KBM-7 (cell line): ENCODE measurements at places on chromosomes 16 and 17.
A peak's percentile ranks its signal among the peaks of the same experiment; 100 is the strongest.

GRCh38 chr17:48488548-48489106 lies 42.2 kb downstream of the HOXB1 start:
- DNase-seq = peak; percentile 86

DNA sequence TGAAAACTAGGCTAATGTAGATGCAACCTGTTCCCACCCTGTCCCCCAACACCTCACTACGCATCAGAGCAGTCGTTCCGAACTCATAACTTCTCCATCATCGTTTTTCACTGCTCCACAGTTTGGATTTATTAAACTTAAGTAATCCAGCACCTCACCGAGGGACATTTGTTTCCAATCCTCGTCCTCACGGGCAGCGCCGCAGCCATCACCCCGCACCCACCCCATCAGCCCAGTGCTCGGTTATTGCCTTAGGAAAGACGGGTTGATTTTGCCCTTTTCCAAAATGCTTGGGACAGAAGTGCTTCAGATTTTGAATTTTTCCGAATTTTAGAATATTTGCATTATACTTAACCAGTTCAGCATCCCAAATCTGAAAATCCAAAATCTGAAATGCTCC lies 71.0 kb upstream of the DOC2B start:
- DNase-seq = no peak

GRCh38 chr16:88405216-88406060 lies 22.7 kb downstream of the ZNF469 start:
- no peak for DNase-seq

GRCh38 chr16:57966986-57967385 lies 3.9 kb downstream of the CNGB1 start:
- no peak for DNase-seq

DNA sequence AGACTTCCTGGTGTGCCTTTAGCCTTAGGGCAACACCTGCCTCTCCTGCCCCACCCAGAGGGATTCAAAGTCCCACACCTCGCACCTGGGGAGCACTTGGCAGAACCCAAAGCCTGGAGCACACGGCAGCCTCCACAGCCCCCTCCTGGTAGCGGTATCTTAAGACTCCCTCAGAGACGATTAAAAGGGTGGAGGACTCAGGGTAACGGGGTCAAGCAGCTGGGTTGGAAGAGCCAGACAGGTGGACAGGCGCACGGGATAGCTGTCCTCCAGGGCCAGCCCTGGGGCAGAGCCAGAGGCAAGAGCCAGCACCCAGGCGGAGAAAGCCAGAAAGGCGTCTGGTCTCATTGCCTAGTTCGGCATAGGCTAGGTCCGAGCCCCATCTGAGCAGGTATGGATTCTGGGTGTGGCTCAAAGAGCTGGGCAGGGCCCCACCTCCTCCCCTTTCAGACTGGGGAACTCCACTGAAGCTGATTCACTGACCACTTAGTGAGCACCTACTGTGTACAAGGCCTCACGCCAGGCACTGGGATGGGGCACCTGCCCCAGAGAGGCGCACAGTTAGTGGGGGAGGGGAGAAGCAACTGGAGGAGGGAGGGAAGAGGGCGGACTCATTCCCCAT lies 55.0 kb upstream of the MEAK7 start:
- DNase-seq = no peak

DNA sequence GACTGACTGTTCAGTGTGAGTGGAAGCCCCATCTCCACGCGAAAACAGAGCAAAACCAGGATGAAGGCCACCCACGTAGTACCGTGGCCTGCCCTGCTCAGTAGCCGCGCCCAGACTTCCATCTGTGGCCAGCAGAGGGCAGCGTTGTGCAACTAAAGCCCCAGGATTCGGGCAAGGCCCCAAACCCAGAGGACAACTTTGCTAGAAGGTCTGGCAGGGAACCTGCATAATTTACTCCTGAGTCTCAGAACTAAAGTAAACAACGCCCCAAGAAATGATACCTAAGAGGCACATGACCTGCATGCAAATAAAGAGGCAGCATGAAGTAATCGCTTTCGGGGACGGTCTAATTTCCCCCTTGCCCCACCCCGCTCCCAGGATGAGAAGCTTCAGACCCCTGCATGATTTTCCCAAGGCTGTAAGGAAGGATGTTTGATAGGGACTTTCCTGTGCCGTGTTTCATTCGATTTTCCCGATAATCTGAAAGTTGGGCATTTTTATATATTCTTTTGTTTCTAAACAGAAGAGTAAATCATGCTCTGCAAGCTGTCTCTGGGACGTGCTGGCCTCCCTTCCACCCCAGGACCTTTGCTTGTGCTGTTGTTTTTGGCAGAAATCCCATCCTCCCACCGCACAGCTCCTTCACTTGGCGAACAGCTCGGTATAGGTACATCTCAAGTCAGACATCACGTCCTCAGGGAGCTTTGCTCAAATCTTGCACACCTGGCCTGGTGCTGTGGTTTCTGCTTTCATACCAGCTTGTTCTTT lies 18.6 kb downstream of the HSBP1 start:
- peak; percentile 78 for DNase-seq

DNA sequence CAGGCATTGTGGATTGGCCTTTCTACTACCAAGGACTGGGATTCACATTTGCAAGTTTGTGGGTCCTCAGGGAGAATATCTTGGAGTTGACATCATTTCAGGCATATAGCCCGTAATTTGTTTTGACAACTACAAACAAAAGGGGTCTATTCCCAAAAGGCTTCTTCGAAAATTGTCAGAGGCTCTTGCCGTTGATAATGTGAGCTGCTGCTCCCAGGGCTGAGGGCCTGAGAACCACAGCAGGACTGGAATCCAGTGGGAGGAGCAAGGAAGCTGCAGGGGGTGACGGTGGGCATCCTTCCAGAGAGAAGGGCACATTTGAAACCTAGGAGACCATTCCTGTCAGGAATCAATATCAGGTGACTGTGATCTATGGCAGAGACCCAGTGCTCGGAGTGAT lies 761.6 kb upstream of the RBFOX1 start:
- no peak for DNase-seq

- DNase-seq = no peak
Measured at GRCh38 chr16:57755061-57755684, 19.6 kb downstream of the KATNB1 start.

GRCh38 chr17:79111097-79111496 lies 36.5 kb downstream of the ENGASE start:
- no peak for DNase-seq

GRCh38 chr16:17211797-17212196 lies 259.0 kb downstream of the XYLT1 start:
- peak; percentile 36 for DNase-seq

DNA sequence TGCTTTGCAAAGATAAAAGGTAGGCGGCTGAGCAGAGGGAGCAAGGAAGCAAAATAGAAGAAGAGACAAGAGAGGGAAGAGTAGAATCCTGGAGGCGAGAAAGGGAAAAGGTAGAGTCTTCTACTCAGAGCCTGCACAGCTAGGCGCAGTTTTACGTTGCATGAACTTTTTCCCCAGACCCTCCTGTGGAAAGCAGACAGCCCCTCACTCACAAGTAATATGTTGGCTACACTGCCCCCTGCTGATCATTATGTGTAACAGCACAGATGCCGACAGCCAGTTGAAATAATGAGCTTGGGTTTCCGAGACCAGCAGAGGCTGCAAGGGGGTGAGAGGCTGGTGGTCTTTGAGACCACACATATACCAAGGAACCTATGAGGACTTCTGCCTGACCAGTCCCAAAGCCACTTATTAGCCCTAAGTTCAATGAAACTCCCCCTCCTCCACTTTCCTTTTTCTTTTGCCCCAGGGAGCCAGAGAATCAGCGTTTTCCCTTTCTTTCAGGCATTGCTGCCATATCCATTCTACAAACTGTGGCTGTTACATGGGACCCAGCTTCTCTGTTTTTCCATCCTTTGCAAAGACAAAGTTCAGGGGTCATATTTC lies 22.5 kb upstream of the CMTR2 start:
- DNase-seq = peak; percentile 24

DNA sequence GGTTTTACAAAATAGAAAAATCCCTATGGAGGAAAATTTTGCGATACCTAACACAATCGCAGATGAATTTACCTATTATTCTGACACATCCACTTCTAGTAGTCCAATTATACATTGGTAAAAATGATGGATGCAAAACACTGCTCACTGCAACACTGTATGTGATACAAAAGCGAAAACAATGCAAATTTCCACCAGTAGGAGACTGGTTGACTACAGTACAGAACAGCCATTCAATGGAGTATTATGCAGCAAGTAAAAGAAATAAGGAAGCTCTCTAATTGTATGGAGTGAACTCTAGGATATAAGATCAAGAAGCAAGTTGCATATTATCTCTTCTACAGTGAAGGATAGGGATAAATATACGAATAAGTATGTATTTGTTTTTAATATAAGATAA lies 48.5 kb downstream of the SETD6 start:
- no peak for DNase-seq

DNA sequence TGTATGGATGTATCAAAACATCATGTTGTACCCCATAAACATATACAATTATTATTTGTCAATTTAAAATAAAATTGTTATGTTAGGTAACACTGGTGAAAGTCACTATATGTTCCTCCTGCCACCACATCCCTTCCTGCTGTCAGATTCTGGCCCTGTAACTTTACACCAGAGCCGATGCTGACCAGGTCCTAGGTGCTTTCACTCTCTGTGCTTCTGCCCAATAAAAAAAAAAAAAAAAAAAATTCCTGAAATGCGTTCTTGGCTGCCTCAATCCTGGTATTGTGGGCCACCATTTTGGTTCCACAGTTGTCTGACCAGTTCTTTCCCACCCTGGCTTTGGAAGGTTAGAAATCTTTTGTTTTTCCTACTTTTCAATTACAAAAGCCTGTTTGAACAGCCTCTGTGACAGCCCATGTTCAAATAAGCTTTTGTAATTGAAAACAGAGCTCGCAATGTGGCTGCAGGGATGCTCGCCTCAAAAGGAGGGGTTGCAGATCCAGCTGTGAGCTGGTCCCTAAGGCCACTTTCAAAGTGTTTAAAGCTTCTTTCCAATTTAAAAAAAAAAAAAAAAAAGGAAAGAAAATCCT lies 831.0 kb upstream of the EEF2KMT start:
- DNase-seq = no peak

DNA sequence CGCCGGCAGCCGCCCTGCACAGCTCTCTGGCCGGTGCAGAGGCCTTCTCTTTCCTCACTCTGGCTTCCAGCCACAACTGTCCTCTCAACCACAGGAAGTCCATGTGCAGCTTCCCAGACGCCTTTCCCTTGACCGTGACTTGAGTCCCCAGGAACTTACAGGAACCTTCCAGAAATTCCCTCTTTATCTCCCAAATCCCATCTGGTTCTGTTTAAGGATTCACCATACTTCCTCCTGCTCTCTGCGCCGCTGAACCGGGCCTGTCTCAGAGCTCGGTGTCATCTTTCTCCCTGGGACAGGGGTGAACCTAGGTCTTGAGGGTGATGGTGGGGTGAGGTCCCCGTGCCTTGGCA lies 65.2 kb upstream of the ZNF469 start:
- DNase-seq = no peak

- no peak for DNase-seq
Measured at GRCh38 chr17:8681170-8681949, 50.8 kb upstream of the MYH10 start.

DNA sequence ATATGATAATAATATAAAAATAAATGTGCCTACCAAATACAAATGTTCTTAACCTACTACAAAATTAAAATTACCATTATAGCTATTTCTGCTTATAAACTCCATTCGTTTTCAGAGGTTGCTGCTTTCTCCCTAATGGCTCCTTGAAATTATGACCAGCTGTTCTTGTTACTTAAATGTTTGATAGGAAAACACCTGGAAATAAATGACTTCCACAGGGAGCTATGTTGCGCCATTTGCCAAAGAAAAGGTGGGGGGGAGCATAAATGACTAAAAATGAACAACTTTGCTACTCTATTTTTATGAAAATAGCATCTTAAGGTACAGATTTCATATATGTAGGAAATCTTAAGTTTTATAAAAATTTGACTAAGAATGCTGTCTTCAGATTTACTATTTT lies 157.5 kb upstream of the MON1B start:
- DNase-seq = no peak
